ENCODE measurements at places on chromosomes 4 and X.

DNA sequence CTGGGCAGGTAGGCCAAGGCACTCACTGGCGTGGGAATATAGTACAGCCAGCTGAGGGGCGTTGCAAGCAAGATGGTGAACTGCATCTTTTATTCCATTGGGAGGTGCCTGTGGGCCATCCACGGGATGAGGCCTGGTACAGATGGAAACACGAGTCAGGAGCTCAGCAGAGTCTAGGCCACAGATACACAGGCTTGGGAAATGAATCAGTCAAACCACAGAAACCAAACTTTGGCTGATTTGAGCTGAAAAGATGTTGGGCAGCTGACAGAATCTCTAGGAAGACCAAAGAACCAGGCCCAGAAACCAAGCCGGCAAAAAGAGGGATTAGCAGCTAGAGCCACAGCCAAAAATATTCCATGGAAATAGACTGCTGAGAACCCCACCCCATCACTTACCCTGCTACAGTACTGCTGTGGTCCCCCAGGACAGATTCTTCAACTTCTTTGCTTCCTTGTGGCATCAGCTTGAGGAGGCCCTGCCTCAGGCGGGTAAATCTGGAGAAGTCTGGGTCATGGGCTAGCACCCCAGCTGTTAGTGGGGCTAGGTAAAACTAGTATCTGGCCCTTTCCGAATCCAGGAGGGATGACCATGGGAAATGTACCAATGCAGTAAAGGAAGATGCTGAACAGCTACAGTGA is 75.4 kb downstream of the TMEM131L start:
- peak; percentile 96 for DNase-seq

GRCh38 chr4:22454955-22455354 is 60.9 kb downstream of the ADGRA3 start:
- no peak for DNase-seq

GRCh38 chr4:136088211-136088867 is 1444.0 kb downstream of the PCDH18 start:
- no peak for DNase-seq

DNA sequence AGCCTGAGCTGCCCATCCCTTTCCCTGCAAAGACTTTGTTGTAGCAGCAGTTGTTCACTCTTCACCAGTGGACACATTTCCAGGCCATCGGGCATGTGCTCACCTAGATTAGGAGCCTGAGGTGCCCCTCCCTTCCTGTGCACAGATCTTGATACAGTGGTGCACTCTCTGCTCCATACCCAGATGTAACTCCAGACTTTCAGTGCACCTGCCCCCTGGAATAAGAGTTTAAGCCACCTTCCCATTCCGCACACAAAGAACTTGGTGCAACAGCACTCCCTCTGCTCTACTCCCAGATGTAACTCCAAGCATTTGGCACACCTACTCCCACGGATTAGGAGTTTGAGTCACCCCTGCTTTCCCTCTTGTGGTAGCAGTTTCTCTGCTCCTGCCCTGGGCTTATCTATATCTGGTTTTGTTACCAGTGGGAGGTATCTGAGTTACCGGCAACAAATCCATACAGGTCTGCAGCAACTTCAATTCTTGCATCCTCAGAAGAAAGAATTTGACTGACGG is 36.0 kb upstream of the PLK4 start:
- DNase-seq: no peak

- DNase-seq: peak; percentile 27
Observed at GRCh38 chrX:15853586-15854079, 980 bp downstream of the AP1S2 start.
